ENCODE measurements at places on chromosomes 2 and 18.

DNA sequence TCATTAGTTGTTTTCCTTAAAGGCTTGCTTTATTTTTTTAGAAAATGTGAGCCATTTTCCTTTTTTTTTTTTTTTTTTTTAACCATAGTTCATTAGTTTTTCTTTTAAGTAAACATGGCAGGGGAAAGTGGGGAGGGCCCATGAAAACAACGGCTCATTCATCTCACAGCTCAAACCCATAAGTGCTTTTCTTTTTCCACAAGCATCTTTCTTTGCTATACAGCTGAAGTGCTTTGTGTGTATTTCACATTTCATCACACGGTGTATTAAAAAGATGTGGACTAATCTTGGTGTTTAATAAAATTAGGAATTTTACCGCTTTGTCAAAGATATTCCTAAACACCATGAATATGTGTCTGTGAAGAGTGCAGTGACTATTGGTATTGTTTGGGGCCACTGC, 41.6 kb downstream of the RHBDD1 start:
- DNase-seq = no peak

DNA sequence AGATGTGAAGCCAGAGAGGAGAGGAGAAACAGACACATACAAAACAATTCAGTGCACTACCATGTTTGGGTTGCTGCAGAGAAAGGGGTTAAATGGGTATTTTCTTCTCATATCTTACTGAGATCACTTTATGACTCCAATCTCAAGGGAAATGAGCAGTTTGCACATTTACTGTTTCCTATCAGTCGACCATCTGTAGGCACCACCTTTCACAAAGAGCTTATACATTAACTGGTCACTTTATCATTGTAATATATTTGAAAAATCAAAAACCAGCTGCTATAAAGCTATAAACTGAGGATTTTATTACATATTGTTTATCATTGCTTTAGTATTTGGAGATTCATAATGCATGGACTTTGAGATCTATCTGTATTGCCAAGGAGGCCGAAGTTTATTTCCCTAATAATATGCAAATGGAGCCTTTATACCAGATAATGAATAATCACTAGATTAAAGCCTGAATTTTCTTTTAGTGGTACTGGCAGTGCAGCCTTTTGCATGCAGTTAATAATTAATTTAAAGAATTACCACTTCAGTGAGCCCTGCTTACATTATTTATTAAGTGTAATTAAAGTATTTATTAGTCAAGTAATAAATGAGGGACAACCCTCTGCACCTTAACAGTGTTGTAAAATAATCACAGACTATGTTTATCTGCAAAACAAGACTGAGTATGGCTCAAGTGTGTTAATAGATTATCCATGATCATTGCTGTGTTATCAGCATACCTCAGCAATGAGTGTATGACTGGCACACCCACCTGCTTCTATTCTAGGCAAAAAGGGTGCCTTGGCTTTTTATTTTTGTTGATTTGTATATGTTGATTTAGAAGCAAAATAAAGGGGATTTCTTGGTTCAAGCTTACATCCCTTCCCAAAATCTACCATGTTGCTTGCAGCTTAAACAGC, 167.7 kb upstream of the SLC14A2 start:
- DNase-seq = no peak

GRCh38 chr2:69054431-69054830, 41.5 kb downstream of the ANTXR1 start:
- DNase-seq = no peak

- no peak for DNase-seq
These were observed 5.2 kb upstream of the SLC35F6 start for GRCh38 chr2:26758790-26759321.

DNA sequence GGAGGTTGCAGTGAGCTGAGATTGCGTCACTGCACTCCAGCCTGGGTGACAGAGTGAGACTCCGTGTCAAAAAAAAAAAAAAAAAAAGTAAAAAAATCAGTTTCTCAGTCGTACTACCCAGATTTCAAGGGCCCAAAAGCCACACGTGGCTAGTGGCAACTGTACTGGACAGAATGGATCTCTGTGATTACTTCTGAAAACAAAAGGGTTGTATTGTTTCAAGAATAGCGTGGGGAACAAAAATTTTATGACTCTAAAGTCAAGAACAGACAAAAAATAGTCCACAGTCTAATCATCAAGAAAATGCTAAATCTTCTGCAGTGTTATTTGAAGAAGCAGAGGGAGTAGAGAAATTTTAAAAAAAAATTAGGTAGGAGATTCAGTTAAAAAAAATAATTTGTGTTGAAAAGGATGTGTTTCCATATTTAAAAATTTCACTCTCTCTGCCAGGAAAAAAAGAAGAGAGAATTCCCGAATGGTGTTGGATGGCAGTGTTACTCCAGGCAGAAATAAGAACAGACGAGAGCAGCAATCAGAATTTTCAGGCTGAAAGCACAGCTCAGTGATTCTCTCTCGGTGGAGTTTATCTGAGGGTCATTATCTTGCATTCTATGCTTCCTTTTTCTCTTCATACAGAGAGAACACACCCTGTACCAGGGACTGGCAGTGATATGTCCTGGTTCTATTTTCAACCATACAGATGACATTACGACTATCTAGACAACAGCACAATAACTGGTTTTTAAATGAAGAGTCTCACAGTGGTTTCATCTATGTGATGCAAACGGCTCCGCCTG, 61.8 kb downstream of the CABYR start:
- DNase-seq = no peak

- no peak for DNase-seq
These were observed 7.9 kb downstream of the TMEM18 start for GRCh38 chr2:669323-669722.

- DNase-seq = no peak
These were observed 69.9 kb downstream of the WDR7 start for GRCh38 chr18:56721031-56721430.

GRCh38 chr2:10832203-10832936, 19.8 kb upstream of the PDIA6 start:
- DNase-seq = peak; percentile 76

DNA sequence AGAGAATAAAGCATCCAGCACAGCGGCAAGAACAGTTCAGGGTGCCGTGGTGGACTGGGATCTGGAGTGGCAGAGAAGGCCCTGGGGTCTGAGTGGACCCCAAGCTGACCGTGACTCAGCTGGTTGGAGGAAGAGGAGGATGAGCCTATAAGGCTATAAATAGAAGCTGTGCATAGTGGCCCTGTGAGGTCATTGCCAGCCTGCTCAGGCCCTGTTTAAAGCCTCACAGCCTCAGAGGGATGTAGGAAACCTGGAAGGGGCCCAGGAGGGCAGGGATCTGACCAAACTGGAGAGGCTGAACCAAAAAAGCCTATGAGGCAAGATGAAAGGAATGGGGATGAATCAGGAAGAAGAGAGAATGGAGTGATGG, 11.3 kb upstream of the DES start:
- DNase-seq = no peak

DNA sequence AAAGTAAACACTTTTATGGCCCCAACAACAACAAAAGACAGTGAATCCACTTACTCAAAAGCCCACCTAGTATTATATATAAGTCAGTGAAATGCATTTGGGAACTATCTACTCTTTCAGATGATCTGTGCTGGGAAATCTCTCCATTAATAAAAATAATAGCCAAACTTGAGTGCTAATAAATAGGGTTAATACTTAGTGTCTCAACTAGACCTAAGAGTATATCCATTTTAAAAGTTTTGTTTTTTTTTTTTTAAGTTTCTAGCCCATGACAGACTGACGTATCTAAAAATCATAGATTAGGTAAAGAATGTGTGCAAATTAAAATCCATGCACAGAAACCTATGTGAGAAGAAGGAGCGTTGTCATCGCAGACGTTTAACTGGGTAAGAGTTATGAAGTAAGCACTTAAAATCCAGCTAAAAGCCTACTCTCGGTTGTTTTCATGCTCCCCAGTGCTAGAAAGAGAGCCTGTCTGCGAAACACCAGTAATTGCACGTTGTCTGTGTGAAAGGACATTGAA, 83.4 kb upstream of the PELI1 start:
- no peak for DNase-seq

DNA sequence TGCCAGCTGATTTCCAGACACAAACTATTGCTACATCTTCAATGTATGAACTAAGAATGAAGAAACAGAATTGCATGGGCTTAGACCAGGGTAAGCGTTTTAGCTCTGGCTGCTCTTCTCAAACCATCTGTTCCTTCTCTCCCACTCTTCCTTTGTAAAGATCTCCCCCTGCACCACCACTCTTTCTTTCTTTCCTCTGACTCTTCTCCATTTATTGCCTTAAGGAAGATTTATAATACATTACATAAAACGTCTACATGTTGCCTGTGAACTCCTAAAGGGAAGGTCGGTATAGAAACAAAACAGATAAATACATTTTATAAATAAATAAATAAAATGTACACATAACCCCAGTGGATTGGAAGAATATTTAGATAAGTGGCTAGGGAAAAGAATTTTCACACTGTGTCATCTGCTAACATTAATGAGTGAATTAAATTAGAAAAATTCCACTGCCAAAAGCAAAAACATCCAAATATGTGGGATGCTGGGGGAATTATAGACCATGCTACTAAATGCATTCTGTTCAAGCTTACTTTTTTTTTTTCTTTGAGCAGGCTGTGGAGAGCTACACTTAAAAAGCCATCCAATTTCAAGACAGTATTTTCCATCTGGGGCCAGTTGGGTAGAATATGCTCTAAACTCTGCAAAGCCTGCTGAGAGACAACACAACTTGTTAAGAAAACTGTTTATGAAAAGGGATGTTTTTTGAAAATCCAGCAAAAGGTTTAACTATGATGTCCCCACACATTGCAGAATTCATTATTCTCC, 41.5 kb downstream of the NCKAP5 start:
- DNase-seq = no peak

DNA sequence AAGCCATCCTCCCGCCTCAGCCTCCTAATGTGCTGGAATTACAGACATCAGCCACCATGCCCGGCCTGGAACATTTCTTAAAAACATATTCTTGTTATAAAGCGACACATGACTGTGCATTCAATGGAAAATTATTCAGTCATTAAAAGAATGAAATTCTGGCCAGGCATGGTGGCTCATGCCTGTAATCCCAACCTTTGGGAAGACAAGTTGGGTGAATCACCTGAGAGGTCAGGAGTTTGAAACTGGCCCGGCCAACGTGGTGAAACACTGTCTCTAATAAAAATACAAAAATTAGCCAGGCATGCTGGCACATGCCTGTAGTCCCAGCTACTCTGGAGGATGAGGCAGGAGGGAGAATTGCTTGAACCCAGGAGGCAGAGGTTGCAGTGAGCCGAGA, 21.6 kb upstream of the RPRD1A start:
- no peak for DNase-seq

DNA sequence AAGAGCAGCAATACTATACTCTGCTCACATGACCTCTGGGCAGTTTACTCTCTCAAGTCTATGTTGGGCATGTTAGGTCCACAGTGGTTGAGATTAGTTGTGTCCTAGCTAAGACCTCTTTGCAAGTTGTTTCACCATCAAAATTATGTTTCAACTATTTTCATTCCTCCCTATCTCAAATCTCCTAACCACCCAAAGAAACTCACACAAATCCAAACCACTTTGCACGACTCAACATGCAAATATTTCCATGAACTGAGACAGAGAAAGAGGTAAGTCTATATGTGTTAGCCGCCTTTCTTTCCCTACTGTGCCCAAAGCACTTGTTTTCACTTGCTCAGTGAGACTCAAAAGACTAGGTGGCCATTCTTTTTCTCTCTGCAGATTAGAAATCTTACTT, 546.8 kb downstream of the TNS1 start:
- no peak for DNase-seq

DNA sequence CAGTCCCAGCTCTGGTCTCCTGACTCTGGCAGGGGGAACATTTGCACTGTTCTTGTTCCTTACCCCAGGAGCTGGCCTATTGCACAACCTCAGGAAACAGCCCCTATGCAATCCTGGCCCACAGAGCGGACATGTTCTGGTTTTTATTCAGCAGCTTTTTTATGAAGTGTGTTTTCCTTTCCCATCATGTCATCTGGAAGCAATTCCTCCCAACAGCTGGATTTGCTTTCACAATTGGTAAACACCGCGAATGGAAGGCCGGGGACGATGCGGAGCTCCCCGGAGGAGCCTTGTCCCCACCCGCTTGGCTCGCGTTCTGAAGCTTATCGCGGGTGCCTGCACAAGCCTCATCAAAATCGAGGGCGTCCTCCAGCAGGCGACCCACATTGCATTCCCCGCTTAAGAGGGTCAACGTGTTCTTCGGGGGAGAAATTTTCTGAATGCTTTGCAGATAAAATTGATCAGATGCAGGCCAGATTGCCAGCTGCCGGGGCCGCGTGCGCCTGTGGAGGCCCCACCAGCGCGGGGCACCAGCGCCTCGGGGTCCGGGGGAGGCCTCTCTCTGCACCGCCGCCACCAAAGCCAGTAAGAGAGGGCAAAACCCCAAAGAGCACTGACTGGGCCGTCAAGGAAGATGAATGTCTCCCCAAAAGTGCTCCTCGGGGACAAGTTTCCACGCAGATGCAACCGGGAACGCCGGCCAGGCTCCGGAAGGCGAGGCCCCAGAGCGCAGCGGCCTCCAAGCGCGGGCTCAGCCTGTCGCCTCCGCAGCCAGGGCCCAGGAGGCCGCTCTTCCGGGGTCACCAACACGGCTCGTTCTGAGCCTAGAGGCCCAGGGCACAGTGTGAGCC, 60.3 kb upstream of the SP3 start:
- peak; percentile 40 for DNase-seq

DNA sequence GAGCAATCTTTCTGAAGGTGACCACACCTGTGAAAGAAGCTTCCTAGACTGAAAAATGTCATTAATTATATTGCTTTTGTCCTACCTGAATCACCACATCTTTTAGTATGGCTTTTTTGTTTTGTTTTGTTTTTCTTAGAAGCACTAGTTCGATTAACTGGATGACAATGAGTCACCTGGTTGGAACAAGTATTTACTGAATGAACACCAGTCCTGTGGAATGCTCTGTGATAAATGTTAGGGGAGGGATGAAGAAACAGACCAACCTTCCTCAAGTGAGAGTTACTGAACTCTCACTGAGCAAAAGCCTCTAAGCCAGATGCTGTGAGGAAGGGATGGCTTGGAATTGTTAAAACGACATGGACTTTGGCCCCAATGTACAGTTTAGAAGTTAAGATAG, 26.8 kb upstream of the DCC start:
- no peak for DNase-seq

- DNase-seq = no peak
These were observed 9.9 kb downstream of the ST3GAL5 start for GRCh38 chr2:85878719-85879370.

DNA sequence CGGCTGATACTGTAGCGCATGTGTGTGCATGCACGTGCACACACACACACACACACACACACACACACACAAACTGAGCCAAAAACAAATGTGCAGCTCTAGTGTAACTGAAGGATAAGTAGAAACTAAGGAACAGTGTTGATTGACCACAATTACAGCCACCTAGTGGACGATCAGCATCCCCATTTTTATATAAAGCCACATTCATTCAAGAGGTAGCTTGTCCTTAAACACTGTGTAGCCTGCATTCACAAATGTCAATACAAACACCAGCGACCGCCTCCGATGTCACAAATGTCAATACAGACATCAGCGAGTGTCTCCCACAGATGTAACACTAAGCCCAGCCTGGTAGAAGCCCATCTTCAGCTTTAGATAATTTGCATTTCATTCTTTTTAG, 167.4 kb downstream of the PTGR3 start:
- no peak for DNase-seq

- no peak for DNase-seq
These were observed 223.2 kb upstream of the PIK3C3 start for GRCh38 chr18:41731884-41732283.

- DNase-seq = no peak
These were observed 42.7 kb upstream of the GLS start for GRCh38 chr2:190837952-190838361.

All from CD4-positive, alpha-beta T cell treated with Interleukin-4 for 1 hour (primary cell).